ENCODE measurements at places on chromosomes 1 and 21.

GRCh38 chr1:97770376-97770775 is 150.5 kb downstream of the DPYD start:
- no peak for DNase-seq

DNA sequence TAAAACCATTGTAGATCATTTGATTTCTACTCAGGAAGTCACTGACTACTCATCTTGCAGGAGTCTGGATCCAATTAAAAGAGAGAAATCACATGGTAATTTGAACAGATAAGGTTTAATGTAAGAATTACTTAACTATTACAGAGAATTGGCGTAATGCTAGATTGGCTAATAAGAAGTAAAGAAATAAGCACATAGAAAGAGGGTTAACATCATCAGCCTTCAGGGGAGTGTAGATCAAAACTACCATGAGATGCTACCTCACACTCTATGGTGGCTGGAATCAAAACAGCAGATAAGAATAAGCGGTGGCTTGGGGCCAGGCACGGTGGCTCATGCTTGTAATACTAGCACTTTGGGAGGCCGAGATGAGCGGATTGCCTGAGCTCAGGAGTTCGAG is 11.7 kb downstream of the ST3GAL3 start:
- no peak for DNase-seq

- no peak for DNase-seq
These were observed 9.8 kb downstream of the KCNN3 start for GRCh38 chr1:154860156-154860870.

- DNase-seq = no peak
These were observed 83.4 kb upstream of the KCNE2 start for GRCh38 chr21:34280389-34280795.
